ENCODE measurements at places on chromosomes 7 and 10.

DNA sequence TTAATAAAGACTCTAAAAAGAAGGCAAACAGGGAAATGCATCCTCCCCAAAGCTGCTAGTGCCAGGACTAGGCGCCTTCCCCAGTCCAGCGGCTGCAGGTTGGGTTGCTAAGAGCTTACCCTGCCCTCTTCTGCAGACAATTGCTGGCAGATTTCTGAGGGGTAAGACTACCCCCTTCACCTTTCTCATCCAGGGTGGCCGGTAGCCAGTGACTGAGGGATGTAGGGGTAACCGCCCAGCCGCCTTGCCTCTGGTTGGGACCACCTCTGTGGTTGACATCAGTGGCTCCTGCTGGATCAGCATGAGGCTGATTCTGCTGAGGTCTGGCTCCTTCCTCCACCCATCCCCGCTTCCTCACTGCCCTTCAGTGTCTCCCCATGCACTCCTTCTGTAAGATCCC is 71.2 kb downstream of the ADCYAP1R1 start:
- no peak for DNase-seq

DNA sequence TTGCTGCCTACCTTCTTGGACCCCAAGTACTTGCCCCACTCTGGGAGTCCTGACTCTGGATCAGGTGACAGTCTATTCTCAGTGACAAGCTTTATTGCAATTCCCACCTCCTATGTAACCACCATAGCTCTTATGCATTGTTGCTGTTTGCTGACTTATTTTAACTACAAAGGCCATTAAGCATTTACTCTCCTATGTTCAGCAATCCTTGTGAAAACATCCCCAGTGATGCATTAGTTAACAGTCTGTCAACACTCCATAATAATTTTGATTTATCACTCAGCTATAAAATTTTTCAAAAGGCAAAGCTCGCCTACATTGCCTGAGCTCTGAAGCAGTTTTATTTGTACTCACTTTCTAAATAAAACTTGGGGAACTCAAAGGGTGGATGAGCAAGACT is 871.8 kb upstream of the SORCS1 start:
- no peak for DNase-seq

- DNase-seq = no peak
Measured at GRCh38 chr7:43727494-43727893, 1.8 kb downstream of the COA1 start.

GRCh38 chr7:24659505-24659904 is 86.3 kb downstream of the PALS2 start:
- no peak for DNase-seq

DNA sequence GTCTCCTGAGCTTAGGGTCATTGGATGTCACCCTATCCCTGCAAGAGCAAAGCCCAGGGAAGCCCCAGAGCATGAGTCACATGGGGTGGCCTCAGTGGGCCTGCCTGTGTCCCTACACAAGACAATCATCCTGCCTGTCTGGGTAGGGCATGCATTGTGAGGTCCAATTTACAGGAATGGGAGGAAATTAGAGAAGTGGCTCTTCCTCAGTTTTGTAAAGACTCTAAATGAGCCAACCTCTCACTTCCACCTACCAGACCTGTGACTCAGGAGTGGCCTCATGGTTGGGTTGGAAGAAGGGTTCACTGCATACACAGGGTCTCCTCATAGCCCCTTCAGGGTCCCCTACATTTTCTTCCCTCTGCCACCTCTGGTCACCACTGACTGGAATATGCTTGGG is 43.6 kb upstream of the SMNDC1 start:
- DNase-seq = no peak

GRCh38 chr7:112010994-112011393 is 195.2 kb downstream of the DOCK4 start:
- DNase-seq = no peak

- no peak for DNase-seq
Measured at GRCh38 chr10:13820119-13820963, 233.6 kb downstream of the PRPF18 start.

GRCh38 chr7:133590795-133591194 is 337.9 kb downstream of the EXOC4 start:
- no peak for DNase-seq

- DNase-seq = peak; percentile 6
Measured at GRCh38 chr10:35640951-35641675, 983 bp downstream of the FZD8 start.

- DNase-seq = no peak
Measured at GRCh38 chr7:129095258-129095657, 40.3 kb upstream of the TNPO3 start.

- no peak for DNase-seq
Measured at GRCh38 chr10:11798845-11799735, 24.1 kb upstream of the PROSER2 start.

- DNase-seq = no peak
Measured at GRCh38 chr10:123556736-123557135, 109.4 kb upstream of the GPR26 start.

GRCh38 chr7:95772298-95772770 is at the start of gene DYNC1I1:
Gene DYNC1I1 (plus strand): TSS chr7:95772554. CDS start chr7:95804730, 32,176 bp downstream.
- DNase-seq = peak; percentile 81

DNA sequence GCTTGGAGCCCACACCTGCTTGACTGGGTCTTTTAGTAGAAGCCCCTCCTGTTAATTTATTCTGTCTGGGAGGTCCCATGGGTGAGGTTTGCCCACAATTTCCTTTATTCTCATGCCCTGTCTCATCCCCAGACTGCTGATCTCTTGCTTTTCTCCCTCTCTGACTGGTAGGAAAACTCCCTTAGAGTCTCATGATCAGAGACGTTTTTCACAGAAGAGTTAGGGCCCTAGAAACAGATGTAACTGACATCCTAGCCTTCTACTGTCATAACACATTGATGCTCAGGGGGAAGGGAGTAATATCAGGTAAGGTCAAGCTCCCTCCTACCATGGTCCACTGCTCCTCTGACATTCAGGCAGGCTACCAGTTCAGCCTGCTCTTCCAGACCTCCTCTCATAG is 43.7 kb upstream of the WASL start:
- no peak for DNase-seq

- DNase-seq = peak; percentile 33
Measured at GRCh38 chr7:34841326-34841725, 183.3 kb downstream of the NPSR1 start.

- DNase-seq = no peak
Measured at GRCh38 chr10:46311501-46311951, 24.7 kb downstream of the ANTXRL start.

GRCh38 chr7:107023522-107024151 is 20.9 kb upstream of the PRKAR2B start:
- DNase-seq = no peak

DNA sequence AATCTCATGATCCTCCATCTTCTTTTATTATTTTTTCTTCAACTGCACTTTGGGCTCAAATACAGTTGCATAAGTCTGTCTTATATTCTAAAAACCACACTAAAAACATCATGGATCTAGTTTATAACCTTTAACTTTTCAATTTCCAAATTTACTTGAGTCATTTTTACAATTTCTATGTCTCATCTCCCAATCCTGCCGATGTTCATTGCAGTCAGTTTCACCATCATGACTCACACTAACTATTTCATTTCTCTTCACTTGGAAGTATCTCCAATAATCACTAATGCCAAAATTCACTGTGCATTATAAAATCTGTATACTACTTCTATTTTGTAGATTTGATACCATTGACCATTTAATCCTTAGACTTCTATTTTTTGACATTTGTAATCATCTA is 806.9 kb upstream of the SORCS1 start:
- DNase-seq = no peak

DNA sequence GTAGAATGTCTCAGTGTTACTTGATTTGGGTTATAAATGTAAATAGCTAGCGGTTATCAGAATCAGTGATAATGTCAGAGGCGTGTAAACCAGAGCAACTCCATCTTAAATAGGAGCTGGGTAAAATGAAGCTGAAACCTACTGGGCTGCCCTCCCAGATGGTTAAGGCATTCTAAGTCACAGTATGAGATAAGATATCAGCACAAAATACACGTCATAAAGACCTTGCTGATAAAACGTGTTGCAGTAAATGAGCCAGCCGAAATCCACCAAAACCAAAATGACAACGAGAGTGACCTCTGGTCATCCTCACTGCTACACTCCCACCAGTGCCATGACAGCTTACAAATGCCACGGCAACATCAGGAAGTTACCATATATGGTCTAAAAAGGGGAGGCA is 172.3 kb downstream of the CHRM2 start:
- no peak for DNase-seq

GRCh38 chr7:36280840-36281812 is 108.5 kb upstream of the ANLN start:
- DNase-seq = peak; percentile 58
